Naive thymus-derived CD8-positive, alpha-beta T cell (primary cell): ENCODE measurements at places on chromosomes 7 and 10. TPM values are rescaled to one million over a fixed set of nuclear protein-coding genes. Genes with fewer than 3 reads are reported as not detected.

- no peak overlapping the region for H3K27ac ChIP-seq
- no peaks in the 10 kb centered on the region for H3K36me3 ChIP-seq
- no peaks in the 10 kb centered on the region for H3K27me3 ChIP-seq
- H3K4me3 ChIP-seq: no peak overlapping the region
Measured at GRCh38 chr7:85833066-85833465, 646.2 kb upstream of the SEMA3D start.

DNA sequence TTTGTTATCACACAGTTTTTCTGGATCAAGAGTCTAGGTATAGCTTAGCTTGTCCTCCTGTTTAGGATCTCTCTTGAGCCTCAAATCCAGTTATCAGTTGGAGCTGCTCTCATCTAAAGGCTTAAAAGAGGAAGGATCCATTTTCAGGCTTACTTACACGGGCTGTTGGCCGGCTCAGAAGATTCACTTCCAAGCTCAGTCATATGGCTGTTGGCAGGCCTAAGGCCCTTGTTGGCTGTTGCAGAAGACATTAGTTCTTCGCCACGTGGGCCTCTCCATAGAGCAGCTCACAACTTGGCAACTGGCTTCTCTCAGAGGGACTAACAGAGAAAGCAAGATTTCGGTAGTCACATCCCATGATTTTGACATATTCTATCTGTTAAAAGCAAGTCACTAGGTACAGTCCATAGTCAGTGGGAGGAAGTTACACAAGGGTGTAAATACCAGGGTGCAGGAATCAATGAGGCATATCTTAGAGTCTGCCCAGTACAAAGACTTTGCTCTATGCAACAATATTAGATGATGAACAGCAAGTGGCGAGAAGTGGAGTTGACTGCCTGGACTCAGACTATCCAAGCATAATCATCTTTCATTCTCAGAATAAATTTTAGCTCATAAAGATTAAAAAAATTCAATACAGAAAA lies 280.1 kb upstream of the MBL2 start:
- H3K4me1 ChIP-seq: no peaks in the 10 kb centered on the region
- DNase-seq: no peak
- H3K36me3 ChIP-seq: no peaks in the 10 kb centered on the region
- H3K27ac ChIP-seq: no peak overlapping the region

- no peak overlapping the region for H3K4me3 ChIP-seq
- H3K36me3 ChIP-seq: no peaks in the 10 kb centered on the region
- DNase-seq: no peak
- no peaks in the 10 kb centered on the region for H3K4me1 ChIP-seq
- H3K27ac ChIP-seq: no peak overlapping the region
Measured at GRCh38 chr7:82472966-82473365, 29.4 kb upstream of the CACNA2D1 start.

Gene EPC1
- 131 TPM for total RNA-seq

Gene TEX36
- total RNA-seq: not detected

Gene STRIP2
- total RNA-seq: 0.11 TPM

Gene PAX4
- total RNA-seq: not detected

Gene EVX1
- not detected for total RNA-seq

Gene RBP3
- not detected for total RNA-seq

Gene C1GALT1
- total RNA-seq: 64.6 TPM
